ENCODE measurements at places on chromosomes 5 and 9.

- no peak for DNase-seq
These were observed 78.1 kb downstream of the DAP start for GRCh38 chr5:10682801-10683525.

- no peak for DNase-seq
These were observed 41.9 kb downstream of the SLC22A5 start for GRCh38 chr5:132411304-132412013.

GRCh38 chr5:13003457-13003856 is 941.0 kb downstream of the DNAH5 start:
- no peak for DNase-seq

DNA sequence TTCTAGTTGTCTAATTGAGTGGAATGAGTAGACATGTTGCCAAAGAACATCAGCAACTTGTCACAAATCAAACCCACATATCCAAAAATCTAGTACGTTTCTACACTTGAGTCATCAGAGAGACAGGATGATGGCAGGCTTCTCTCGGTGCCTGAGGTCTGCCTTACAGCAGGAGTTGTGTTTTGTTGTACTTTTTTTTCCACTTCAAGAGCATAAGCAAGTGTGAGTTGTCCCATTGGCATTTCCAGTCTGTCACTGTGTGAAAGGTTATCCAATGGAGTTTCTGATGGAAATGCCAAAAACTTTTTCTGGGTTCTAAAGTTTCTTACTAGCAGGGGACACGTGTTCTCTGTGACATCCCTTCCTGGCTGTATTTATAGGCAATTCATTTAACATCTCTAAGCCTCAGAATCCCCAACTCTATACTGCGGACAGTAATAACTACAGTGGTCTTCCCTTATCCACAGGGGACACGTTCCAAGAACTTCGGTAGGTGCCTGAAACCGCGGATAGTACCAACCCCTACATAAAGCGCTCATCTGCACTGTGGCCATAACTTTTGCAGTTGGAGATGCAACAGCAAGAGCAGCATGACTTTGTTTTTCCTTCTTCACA is 246.5 kb downstream of the SYK start:
- DNase-seq = no peak
